HL-60 (cell line): ENCODE measurements at places on chromosomes 7 and 10.
A peak's percentile ranks its signal among the peaks of the same experiment; 100 is the strongest.

DNA sequence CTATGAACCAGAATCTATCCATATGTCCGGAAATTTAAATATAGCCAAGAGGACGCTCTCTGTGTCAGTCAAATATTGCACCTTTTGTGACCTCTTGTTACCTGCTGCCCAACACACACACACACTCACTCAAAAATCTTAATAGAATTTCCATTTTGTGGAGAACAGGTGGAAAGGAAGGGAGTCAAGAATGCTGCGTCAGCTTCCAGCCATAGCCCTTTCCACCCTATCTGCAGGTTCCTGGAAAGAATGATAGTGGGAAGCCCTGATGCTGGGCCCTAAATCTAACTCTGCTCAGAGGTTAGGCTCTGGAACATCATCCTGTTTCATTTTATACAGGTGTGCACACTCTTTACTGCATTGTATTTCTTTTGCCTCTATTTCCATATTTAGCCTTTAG lies 9.6 kb upstream of the GPNMB start:
- no peak for DNase-seq

GRCh38 chr10:8321990-8322389 lies 267.5 kb downstream of the GATA3 start:
- DNase-seq, result no peak

DNA sequence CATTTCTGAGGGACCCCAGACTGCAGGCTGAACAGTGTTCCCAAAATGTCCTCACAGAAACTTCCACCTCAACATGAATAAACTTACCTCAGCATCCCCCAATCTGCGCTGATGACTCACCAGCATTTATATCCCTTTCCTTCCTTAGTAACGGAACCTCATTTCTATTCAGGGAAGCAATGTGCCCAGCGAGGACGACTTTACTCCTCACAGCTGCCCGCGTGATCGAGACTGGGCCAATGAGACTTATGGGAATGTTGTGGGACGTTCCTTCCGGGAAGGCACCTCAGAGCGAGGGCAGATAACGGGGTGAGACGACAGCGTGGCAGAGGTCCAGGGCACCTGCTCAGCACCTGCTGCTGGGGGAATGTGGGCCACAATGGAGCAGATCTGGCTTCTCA lies 73.1 kb upstream of the CAMK2B start:
- no peak for DNase-seq

DNA sequence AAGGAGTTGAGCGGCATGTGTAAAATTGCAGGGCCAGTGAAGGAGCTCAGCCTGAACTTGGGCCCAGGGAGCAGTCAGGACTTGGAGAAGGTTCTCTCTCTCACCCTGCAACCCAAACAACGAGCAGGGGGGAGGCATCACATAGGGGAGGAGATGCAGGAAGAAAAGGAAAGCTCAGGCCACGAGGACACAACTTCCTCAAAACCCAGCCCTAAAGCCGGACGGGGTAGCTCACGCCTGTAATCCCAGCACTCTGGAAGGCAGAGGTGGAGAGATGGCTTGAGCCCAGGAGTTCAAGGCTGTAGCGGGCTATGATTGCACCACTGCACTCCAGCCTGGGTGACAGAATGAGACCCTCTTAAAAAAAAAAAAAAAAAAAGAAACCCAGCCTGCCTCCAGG lies 629.1 kb downstream of the PARD3 start:
- DNase-seq, result no peak

- no peak for DNase-seq
Measured at GRCh38 chr10:63494951-63495350, 26.2 kb upstream of the REEP3 start.

DNA sequence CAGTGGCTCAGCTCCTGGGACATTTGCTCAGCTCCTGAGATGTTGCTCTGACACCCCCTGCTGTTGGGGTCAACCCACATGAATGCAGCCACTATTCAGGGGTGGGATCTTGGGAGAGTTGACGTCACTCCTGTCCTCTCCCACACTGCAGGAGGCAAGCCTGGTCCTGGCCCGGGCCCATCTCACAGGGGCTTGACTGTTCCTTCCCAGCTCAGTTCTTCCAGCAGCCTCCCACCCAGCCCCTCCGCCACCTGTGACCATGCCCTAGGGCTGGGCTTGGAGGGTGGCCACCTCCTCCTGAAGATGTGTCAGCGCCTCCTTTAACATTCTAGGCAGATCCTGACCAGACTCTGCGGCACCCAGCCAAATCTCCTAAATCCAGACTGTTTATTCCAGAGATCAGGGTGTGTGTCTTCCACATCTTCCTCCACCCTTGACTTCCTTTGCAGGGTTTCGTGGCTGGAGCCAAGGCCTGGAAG lies 19.1 kb upstream of the OPALIN start:
- DNase-seq, result no peak

DNA sequence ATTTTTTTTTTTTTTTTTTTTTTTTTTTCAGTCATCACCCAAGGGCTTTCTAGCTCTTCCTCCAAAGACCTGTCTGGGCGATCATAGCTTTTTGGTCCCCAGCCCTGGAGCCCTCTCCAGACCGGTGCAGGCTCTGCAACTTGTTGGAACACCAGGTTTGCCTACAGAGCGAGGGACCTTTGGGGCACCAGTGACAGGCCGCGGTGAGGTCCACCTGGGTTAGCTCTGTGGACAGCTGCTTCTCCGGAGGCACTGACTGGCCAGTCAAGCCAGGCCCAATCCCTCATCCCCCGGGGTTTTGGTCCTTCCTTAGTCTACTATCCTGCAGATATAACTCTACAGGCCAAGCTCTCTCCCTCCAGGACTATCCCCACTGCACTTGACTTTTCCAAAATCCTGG lies 86.8 kb upstream of the SMNDC1 start:
- no peak for DNase-seq

DNA sequence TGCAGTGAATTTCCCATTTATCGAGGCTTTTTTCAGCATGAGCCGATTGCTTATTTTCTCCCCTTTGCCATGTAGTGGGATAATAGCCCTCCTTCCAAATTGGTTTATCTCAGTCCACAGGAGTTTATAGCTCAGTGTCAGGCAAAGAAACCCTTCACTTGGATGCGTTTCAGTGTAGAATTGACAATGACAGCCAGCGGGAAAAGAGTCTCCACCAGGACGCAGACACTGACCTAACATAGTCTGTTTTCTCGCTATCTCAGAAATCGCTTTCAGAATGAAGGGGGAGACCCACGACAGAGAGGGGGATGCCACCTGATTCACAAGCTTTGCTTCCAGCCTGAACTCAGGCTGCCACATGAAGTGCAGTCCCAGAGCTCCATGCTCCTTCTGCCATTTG lies 43.5 kb upstream of the TCERG1L start:
- DNase-seq, result no peak

GRCh38 chr10:104429846-104430245 lies 76.2 kb downstream of the CFAP58 start:
- no peak for DNase-seq

- DNase-seq, result no peak
Measured at GRCh38 chr7:151963895-151964870, 7.9 kb downstream of the GALNTL5 start.

GRCh38 chr10:58001159-58001558 lies 266.5 kb downstream of the IPMK start:
- DNase-seq, result no peak

DNA sequence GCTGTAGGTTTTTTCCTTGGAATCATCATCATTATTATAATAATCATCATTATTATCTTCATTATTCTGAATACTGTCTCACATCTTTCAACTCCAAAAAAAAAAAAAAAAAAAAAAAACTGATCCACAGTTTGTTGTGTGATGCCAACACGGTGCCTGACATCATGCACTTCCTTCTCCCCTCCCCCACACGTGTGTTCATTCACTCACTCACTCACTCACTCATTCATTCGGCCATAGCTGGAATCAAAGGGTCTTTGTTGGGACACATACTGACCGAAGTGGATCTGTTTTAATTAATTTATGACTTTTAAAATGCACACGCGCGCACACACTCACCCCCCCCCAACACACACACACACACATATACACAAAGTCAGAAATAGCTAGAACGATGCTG lies 177.8 kb downstream of the PIP4K2A start:
- DNase-seq, result no peak

DNA sequence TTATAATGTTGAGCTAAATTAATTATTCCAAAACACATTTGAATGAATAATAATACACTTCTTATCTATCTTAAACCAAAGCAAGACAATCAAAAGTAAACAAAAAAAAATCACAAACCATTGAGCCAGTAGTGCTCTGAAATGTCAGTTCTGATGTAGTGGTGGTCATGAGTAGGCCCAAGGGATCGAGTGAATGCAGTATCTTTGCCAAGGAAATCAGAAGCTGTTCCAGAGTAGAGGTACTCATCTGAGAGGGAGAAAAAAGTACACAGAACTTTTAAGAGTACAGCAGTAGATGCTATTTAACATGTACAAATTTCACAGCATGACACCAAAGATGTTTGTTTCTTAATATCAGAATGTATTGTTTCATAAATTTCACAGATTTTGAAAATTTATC lies 121.5 kb downstream of the SEMA3D start:
- no peak for DNase-seq

DNA sequence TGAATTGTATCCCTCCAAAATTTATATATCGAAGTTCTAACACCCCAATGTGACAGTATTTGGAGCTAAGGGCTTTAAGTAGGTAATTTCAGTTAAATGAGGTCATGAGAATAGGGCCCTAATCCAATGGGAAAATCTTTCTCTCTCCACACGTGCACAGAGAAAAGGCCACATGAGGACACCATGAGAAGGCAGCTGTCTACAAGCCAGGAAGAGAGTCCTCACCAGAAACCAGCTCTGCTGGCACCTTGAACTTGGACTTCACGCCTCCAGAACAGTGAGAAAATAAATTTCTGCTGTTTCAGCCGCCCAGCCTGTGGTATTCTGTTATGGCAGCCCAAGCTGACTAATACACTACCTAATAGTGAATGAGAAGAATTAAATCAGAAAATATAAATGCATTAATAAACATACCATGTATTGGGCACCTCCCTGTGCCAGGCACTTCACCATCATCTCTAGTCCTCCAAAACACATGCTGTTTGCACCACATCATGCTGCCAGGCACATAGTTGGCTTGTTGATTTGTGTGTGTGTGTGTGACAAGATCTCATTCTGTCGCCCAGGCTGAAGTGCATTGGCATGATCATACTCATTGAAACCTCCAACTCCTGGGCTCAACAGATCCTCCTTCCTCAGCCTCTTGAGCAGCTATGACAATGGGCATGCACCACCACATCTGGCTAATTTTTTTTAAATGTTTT lies 9.1 kb upstream of the TOMM7 start:
- no peak for DNase-seq

GRCh38 chr7:17155529-17155928 lies 142.9 kb upstream of the AHR start:
- DNase-seq, result no peak

GRCh38 chr7:84923348-84923747 lies 263.5 kb downstream of the SEMA3D start:
- DNase-seq, result no peak

DNA sequence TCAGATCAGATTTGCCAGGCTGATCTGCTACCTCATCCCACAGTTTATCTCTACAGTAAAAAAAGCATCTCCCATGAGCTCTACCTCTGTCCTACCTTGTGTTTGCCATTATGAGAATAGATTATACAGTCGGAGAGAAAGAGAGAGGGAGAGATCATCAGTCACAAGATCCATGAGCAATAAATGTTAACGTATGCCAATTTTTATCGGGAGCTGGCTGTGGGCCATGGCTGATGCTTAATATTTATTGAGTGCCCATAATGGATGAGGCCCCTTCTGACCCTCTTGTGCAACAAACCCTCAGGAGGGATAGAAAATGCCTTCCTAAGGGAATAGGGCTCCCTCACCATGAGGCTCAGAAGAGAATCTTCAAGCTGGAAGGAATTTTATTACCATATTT lies 52.8 kb downstream of the C10orf90 start:
- no peak for DNase-seq

DNA sequence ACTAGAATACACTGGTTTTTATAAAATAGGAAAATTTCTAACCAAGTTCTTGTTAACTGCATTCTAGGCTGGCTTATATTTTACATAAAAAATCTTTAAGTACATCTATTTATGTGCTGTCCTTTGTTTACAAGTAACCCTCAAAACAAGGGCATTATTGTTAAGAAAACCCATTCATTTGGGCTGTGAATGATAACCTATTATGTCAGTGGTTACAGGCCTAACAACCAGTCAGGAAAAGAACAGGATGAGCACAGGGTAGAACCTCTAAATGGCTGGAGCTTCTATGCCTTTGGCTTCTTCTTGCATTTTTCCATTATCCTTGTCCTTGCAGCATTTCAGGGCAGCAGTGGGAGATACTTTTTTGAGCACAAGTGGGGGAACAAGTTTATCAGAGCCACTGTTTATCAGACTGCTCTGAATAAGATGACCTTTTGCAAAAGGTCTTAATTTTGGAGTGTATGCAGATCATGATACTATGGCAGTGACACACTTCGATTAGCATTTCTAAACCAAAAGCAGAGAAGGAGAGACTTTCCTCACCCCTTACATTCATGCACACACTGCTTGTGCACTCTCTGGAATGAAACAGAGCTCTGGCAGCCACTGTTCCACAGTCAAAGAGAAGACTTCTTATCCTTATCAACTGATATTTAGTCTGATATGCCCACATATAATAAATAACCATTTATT lies 10.9 kb downstream of the GPR37 start:
- DNase-seq, result no peak

GRCh38 chr10:92714872-92715271 lies 25.1 kb downstream of the HHEX start:
- no peak for DNase-seq

DNA sequence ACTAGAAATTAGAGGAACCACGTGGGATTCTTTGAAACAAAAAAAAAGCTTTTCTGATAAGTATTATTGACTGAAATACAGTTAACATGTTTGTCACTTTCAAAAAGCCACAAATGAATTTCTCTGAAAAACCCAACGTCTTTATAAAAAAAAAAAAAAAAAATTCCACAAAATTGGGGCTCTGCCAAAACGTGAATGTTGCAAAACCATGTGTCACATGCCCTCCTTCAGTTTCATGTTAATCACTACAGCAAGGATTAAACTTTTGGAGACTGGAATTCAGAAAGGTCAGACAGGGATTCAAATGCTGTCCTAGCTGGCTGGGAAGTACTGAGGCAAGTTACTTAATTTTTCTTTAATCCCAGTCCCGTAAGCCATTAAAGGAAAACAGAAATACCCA lies 278.0 kb upstream of the KLF14 start:
- DNase-seq, result peak; percentile 23

DNA sequence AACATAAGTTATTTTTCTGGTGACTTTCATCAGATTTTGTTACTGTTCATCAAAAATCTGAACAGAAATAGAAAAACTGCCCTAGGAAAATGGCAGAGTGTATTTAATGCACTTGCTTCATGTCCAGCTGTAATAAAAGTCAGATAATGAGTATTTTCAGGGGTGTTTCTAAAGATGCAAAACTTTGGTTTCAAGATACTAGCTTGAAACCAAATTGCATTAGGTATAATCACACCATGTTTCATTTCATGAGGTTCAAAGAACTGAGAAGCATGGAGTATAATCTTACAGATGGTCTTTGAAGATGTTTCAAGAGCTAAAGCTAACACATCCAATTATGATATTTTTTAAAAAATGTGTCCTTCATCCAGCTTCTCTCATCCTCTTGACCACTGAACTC lies 128.9 kb downstream of the NRCAM start:
- DNase-seq, result no peak

GRCh38 chr7:95322396-95322795 lies 1.9 kb downstream of the PON1 start:
- DNase-seq, result no peak
